ENCODE measurements at places on chromosomes 6 and 20.

DNA sequence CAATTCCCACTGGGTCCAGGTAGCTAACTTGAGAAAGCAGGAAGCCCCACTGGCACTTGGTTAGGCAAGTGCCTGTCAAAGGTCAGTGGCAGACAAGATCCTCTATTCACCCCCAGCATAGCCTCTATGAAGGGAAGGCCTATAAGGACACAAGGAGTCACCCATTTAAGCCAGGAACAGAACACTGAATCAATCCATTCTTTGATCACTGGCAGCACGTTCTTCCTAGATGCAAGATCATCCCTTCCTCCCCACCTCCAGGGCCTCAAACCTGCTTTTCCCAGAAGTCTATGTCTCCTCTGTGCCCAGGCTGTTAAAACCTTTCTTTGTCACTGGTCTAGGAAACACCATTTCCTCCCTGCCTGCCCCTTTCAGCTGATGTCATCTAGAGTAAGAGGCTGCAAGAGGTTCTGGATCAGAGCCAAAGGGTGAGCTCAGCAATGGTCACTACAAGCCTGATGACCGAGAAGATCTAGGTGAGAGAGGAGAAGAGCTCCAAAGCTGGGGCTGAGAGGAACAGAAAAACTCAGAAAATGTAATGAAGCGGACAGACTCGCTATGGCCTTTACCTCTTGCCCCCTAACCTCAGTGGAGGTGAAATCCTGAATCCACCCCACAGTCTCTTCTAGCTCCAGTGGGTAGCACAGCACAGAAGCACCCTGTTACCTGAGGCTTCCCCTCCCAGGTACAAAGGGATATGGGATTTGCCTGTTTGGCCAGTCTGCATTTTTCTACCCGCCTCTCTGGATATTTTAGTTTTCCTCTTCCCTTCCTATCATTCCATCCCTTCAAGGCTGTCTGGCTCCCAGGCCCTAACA is 1.8 kb downstream of the GTPBP2 start:
- DNase-seq: no peak

DNA sequence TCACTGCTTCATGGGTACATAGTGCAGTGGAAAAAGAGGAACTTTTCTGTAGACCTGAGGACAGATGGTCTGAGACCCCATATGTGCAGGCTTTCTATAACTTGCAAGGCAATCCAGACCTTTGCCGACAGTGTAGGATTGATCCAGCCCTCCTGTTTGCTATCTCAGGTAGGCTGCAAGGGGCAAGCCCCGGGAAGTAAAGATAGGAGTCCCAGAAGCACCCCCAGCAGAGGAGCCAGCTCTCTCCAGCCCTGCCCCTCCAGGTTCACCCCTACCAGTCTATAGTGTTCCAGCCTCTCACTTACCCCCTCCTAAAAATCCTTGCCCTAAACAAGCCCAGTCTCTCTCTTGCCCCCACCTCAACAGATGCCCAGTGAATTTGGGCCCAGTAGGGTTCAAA is 96.2 kb downstream of the FAXC start:
- DNase-seq: no peak

GRCh38 chr6:47376930-47377329 is 67.2 kb upstream of the TNFRSF21 start:
- no peak for DNase-seq

DNA sequence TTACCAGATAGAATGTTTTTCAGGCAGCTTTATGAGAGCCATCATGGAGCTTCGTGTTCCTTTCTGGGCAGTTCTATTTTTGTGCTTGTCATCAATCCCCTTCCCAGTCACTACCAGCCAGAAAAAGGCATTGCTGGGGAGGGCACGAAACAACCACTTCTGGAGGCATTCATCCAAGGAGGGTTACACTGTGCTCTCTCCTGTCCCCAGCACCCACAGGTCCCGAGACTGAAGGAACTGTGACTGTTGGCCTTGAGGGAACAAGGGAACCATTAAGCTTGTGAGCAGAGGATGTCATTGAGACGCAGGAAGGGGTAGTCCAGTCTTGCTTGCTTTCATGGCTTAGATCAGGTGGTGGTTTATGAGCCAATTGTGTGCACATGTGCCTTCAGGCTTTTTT is 20.1 kb upstream of the ENPP5 start:
- DNase-seq: no peak

GRCh38 chr6:24255676-24256075 is 102.2 kb downstream of the DCDC2 start:
- no peak for DNase-seq

GRCh38 chr6:7919871-7920270 is 9.3 kb upstream of the TXNDC5 start:
- DNase-seq: no peak

Data from nucleus accumbens (tissue), 56 donors.